ENCODE measurements at places on chromosomes 7 and 10.

DNA sequence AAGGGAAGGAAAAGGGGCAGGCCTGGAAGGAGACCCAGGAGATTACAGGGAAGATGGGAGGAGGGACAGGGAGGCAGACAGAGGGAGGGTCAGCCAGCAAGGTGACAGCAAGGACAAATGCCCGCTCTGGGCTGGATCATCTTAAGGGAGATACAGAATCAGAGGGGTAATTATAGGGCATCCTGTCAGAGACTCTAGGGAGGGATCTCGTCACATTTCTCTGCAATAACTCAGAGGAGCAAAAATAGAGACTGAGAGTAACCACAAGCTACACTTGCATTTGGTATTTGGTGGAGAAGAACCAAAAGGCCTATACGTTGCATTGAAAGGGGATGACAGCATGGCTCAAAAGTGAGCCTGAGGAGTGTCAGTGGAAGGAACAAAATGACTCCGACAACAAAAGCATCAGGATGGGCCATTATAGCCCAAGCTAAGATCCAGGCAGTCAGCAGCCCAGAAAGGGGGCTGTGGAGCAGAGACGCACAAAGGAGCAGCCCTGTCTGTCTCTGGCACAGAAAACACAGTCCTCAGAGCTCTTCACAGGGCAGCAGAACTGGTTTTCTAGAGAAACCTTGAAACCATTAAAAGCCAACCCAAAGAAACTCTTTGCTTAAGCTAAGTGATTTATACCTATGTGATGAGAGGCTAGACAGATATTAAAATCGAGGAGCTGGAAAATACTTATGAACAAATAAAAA is 430.2 kb upstream of the VSTM2A start:
- DNase-seq, result no peak

- no peak for DNase-seq
Measured at GRCh38 chr7:27600247-27600646, 62.4 kb downstream of the HIBADH start.

GRCh38 chr7:101582971-101583370 is 46.1 kb downstream of the MYL10 start:
- no peak for DNase-seq

GRCh38 chr10:18323916-18324315 is 183.7 kb downstream of the CACNB2 start:
- no peak for DNase-seq

DNA sequence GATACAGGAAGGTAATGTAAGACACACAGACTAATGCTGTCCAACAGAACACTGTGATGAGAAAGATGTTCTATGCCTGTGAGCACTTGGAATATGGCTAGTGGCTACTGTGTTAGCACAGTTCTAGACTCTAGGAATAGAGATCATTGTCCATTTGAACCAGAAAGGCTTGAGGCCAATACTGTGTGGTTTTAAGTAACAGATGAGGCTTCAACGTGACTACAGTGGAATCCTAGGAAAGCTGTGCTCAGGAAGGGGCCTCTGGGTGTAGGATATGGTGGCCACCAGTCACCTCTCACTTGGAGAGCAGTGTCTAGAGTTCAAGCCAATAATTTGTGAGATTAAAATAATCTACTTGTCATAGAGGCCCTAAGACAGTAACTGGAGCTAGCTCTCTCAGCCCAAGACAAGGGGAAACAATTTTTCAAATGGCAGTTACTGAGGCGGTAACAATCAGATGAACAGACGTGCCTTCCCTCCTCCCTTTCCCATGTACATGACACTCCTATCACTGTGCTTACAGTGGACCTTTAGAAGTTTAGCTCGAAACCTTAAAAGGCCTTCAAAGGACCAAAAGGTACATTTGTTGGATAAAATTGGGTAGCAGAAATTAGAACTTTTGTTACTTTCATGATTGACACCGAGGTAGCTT is 10.2 kb downstream of the ZDHHC16 start:
- no peak for DNase-seq

DNA sequence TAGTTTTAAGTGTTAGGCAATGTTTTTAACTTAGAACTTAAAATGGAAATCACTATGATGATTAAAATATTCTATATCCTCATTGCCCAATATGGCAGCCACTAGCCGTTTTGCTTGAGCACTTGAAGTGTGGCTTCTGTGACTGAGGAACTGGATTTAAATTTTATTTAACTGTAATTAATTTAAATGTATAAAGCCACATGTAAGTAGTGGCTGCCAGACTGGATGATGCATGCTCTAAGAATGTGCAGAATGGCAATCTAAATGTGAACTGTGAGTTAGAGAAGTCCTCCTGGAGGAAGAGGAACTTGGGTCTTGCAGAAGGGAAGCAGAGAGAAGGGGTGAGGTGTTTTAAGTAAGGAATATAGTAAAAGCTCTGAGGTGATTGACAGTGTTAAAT is 451.4 kb downstream of the SUGCT start:
- no peak for DNase-seq

DNA sequence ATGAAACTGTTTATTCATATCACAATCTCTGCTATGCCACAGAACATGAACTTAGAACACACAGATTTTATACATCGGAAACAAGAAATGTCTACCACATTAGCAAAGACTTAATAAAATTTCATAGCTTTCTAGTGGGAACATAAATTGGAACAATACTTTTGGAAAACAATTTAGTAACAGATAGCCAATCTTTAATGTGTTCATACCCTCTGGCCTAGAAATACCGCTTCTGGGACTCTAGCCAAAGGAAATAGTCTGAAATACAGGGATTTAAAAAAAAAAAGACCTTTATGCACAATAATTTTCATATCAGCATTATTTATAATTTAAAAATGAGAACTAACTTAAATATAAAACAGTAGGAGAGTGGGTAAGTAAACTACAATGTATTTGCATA is 168.5 kb downstream of the PLXNA4 start:
- DNase-seq, result no peak
